ENCODE measurements at places on chromosomes 4 and X. TPM values are rescaled to one million over a fixed set of nuclear protein-coding genes. Genes with fewer than 3 reads are reported as not detected.

Gene HMX1
- 0.05 TPM for polyA plus RNA-seq

Gene CDS1
- polyA plus RNA-seq, result 10.2 TPM

Gene FMR1
- polyA plus RNA-seq, result 46.9 TPM

Gene RNF212
- polyA plus RNA-seq, result 11.2 TPM

Gene NOX1
- 1.4 TPM for polyA plus RNA-seq
